T1000 (cell line): ENCODE measurements at places on chromosomes 2 and 18.

DNA sequence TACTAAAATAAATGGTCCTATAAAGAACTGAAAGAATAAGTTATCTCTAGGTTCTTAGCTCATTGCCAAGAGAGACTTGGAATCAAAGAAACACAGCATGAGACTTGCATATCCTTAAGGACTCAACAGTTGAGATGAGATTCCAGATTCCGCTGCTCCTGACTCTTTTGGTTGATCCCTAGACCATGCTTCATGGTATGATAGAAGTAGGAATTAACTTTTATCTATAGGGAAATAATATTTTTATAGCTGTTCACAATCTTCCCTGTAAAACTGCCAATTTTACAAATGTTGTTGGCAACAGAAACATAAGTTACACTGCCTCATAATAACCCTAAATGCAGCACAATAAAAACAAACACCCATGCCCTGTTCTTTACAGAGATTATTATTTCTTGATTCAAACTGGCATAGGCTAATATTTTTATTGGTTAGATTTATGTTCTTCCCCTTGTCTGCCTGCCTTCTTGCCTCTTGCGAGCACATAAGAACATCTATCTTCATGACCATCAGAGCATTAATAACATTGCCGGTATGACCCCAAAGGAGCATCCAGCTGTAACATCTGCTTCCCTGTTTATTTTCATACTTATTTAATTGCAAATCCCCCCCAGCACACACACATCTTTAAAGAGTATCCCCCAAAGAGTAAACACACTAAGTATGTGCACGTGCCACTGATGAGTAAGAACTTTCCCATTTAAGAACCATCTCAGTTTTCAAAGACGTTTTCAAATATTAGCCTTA is 735.7 kb upstream of the SLC8A1 start:
- DNase-seq, result no peak

DNA sequence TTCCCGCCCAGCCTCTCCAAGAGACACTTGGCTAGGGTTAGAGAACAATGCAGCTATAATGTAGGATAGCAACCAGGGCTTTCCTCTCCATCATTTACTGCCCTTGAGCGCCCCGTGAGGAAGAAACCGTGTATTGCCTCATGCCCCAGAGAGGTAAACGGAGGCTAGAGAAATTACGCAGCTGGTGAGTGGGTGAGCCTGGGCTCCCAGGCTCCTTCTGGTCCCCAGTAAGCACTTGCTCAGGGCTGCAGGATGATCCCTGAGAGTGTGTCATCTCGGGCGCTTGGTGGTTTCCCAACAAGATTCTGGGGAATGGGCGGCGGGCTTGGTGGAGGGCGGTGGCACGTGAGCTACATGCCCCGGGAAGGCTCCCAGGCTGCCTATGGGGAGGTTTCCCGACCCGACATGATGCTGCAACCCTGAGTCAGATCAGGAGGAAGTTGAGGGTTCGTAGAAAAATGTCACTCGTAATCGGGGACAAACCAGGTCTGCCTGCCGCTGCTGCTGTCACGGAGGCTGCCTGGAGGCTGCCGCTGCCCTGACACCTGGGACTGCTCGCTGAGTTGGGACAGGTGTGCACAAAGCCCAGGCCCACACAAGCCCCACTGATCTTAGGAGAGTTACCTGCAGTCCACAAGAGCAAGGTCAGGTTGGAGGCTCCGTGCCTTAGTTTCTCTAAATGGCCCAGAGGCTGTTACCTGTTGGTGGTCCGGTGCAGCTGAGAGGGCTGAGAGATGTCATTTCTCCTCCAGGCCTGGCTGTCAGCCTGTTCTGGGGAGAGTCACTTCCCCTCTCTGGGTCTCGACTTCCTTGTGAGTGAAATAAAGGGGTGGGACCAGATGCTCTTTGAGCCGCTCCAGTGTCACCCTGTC is at the start of gene GPR55:
TSS of gene GPR55 (minus strand) at position 773 of the 872 bp plus-strand sequence. CDS start 14,280 bp downstream, outside the sequence.
- DNase-seq, result no peak

DNA sequence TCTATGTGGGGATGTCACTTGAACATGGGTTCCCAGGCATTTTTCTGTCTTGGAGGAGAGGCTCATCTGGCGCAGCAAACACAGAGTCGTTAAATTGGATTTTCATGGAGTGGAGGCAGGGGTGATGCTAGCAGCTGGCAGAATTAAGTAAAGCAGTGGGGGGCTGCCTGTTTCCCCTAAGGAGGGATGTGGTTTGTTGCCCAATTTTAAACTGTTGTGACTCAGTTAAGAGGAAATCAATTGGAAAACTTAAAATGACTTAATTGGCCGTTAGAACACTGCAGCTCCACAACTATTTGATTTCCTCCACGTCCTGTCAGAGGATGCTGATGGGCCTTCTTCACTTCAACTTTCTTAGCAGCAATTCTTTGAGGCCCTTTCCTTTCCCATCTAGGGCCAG is 354.1 kb upstream of the ATP5MC3 start:
- no peak for DNase-seq

GRCh38 chr2:118738524-118739308 is 108.7 kb downstream of the EN1 start:
- DNase-seq, result no peak

- no peak for DNase-seq
Measured at GRCh38 chr2:36356298-36356989, 866 bp downstream of the CRIM1 start.
